ENCODE measurements at places on chromosomes 5 and 9. TPM values are rescaled to one million over a fixed set of nuclear protein-coding genes. Genes with fewer than 3 reads are reported as not detected.
A peak's percentile ranks its signal among the peaks of the same experiment; 100 is the strongest.

Gene CARD6
- total RNA-seq: 0.26 TPM

Gene NNT
- total RNA-seq: 44.8 TPM

DNA sequence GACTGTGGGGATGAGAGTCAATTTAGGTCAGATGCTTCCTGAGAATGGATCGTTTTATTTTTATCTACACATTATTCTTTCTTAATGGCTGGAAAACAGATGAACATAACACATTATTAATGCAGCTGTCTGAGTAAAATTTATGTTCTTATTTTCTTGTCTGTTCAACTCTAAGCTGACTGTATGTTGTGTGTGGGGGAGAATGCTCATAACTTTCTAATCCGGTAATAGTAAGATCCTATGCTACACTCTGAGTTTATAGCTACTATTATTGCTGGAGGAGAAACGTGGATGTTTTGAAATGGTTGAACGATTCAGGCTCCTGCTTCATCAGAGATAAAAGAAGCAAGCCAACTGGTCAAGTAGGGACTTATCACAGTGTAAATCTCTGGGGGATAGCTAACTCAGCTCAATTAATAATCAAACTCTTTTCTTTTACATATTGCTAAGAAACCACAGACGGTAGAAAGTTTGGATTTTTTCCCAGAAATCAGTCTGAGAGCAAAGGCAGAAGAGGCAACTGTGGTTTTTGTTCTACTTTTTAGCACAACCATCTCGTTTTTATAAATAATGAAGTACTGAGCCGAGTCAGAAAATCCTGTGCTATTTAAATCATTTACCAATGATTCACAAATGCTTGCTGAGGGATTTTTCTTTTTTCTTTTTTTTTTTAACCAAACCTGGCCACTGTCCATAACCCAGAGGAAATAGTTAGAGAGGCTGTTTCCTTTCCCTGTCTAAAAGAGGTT, 265.0 kb upstream of the FAM174A start:
- no peak for DNase-seq

Gene ARSI
- 0.65 TPM for total RNA-seq

DNA sequence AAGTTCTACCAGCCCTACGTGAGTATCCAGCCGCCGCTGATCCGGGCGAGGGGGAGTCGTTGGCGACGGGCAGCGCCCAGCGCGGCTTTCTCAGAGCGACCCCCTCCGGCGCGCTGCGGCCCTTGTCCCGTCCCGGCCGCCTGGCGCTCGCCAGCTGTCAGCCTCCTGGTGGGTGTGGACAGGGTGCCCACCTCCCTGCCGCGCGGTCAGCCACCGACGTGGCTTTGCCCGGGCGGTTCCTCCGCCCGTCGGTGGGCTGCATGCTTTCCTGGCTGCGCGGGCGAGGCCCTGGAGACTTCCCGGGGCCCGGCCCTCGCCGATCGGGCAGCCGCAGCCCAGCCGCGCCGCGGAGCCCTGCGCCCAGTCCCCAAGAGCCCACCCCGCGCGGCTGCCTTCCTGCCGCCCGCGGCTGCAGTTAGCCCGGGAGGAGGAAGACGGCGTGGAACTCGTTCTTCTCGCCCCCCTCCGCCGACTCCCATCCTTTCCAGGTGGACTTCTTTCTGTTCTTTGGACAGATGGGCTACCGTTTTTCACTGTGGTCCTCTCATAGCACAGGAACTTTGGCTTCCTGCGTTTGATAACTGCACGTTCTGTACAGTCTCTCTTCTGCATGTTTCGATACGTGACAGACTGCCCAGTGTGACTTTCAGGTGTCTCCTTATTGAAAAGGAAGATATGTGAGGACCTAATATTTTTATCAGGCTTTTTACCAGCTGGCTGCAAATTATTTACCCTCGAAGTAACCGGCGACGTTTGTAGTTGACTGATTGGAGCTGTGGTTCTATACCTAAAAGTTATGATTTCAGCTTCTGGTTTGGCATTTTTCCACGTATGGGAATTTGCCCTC, 577 bp downstream of the AP3S1 start:
- peak; percentile 84 for DNase-seq

DNA sequence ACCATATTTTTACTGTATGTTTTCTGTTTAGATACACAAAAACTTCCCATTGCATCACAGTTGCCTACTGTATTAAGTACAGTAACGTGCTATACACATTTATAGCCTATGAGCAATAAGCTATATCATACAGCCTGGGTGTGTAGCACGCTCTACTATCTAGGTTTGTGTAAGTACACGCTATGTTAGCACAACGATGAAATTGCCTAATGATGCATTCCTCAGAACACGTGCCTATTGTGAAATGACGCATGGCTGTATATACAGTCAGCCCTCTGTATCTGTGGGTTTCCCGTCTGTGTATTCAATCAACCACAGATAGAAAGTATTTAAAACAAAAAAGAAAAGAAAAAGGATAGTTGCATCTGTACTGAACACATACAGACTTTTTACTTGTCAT, 64.2 kb downstream of the SGCD start:
- DNase-seq: peak; percentile 45

GRCh38 chr9:116094846-116095245, 58.7 kb upstream of the PAPPA start:
- no peak for DNase-seq

GRCh38 chr5:89267788-89268187, 384.8 kb upstream of the MEF2C start:
- no peak for DNase-seq

DNA sequence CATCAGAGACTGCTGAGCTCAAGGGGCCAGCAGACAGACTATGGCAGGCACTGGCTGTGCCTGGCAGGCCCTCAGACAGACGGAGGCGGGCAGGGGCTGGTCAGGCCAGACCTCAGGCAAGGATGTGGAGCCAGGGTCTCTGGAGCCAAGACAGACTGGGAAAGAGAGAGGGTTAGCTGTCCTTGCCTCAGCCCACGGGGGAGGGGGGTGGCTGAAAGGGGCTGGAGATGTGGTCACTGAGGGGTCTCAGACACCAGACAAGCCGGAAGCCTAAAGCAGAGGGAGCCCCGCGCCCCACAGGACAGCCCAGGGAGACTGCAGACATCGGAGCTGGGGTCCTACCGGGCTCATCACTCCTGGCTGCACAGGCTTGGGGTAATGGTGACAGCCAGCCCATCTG, 141.2 kb upstream of the FOXD4L5 start:
- DNase-seq: no peak

DNA sequence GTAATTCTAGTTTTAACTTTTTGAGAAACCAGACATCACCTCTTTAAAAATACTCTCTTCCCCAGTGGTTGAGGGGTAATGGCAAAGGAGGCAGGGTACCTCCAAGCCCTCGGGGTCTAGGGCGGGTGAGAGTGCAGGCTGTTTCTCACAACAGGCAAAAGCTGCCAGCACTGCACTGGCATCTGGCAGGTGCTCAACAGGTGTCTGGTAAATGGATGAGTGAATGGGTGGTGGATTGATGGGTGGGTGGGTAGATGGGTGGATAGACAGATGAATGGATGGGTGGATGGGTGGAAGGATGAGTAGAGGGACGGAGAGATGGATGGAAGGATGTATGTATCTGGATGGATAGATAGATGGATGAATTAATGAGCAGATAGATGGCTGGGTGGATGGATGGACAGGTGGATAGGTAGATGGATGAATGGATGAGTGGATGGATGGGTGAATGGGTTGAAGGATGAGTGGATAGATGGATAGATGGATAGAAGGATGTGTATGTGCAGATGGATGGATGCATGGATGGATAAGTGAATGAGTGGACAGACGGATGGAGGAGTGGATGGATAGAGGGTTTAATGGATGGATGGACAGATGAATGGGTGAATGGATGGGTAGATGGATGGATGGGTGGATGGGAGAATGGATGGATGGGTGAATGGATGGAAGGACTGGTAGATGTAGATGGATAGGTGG, 84.6 kb downstream of the COL5A1 start:
- DNase-seq: no peak

DNA sequence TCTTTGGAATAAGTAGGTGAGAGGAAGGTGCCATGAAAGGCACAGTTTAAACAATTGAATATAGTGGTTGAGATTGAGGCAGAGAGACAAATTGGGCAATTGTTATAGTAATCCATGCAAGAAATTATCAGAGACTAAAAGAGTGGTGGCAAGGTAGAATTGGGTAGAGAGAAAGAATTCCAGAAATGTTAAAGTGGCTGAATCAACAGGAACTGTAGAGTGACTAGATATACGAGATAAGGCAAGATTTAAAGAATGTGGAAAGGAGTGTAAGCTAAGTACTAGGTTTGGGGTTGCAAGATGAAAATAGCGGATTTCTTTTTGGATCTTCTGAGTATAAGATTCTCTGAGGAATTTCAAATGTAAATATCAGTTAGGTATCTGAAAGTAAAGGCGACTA, 285.2 kb downstream of the DMRTA1 start:
- no peak for DNase-seq

DNA sequence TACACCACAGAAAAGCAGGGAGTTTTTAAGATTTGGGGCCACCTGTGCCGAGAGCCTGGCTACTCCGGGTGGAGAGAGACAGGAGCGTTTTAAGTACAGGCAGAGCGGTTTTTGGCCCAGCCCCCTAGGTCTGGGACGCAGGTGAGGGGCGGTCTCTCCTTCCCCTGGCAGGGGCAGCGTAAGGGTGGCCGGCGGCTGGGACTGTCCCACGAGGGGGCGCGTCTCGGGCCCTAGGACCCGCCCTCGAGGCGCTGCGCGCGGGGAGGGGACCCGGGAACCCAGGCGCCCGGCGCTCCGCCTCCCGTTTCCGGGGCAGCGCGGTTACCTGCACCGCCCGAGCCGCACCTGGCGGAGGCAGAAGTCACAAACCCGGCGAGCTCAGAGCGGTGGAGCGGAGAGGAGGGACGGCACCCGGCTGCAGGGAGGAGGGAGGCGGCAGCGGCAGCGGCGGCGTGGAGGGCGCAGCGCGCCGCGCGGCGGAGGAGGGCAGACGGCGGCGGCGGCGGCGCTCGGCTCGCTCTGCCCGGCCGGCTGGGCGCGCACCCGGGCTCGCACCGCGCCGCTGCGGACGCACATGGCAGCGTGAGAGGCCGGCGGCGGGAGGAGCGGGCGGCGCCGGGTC, at the start of gene WWC1:
Gene WWC1 (plus strand): TSS at position 304 of the 622 bp plus-strand sequence. CDS start 508 bp downstream, outside the sequence.
- DNase-seq: peak; percentile 96

GRCh38 chr9:85258823-85259370, 482.9 kb downstream of the AGTPBP1 start:
- DNase-seq: peak; percentile 45

- DNase-seq: no peak
Observed at GRCh38 chr5:161572914-161573313, 26.4 kb upstream of the GABRB2 start.

Gene COL27A1
- total RNA-seq: 31.1 TPM

Gene SHISAL2B
- not detected for total RNA-seq

DNA sequence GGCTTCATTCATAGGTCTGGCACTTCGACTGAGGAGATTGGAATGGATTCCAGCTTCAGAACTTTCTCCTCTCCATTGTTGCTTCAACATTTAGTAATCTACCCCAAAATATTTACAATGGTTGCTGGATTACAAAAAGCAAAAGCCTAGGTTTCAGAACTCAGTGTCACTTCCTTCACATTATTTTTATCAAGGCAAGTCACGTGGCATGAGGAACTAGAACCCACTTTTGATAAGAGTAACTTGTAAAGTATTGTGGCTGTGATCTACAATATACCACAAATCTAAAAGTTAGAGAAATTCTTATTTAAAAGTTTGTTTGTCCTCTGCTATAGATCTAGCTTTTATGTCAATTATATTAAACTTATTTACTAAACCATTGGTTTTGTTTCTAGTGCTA, 39.7 kb upstream of the ANKDD1B start:
- DNase-seq: no peak

Gene ANKRD18B
- 2.2 TPM for total RNA-seq

GRCh38 chr9:6564360-6564759, 81.2 kb downstream of the GLDC start:
- no peak for DNase-seq

Gene ENTPD2
- 3.4 TPM for total RNA-seq

Gene ST6GALNAC4
- 12.1 TPM for total RNA-seq

Gene SREK1IP1
- 21.9 TPM for total RNA-seq

GRCh38 chr5:89105836-89106235, 222.9 kb upstream of the MEF2C start:
- DNase-seq: no peak

DNA sequence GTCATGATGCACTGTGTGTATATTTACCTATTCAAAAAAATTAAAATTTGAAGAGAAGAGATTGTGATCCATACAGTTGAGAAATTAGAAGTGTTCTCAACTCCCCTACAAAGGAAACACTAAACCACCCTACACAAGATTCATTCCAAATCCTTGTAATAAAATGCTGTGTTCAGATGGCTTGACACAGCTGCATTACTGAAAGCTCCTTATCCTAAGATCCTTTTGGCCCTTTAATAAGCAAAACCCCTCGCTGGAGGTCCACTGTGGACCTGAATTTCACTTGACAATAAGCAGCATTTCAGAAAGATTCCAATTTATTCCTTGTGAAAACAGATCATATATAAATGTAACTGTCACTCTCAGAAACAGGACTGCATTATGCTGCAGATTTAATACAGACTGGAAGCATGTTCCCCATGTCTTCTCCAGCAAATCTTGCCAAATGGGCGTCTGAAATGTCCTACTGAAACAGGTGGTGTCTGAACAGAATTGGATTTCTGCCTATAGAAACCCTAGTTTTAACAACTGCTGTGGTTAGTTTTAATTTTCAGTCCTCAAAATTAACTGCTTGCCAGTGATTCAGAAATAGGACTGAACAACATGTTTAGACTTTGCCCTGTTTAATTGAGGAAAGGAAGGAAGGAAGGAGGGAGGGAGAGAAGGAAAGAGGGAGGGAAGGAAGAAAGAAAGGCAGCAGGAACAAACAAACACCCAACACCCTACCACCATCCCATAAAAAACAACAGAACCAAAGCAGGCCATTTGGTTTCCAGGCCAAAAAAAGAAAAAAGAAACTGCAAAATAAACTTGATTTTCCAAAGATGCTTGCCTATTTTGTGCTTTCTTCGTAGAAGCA, 179.6 kb downstream of the MLLT3 start:
- DNase-seq: no peak

- no peak for DNase-seq
Observed at GRCh38 chr9:105401651-105402050, 46.2 kb upstream of the FSD1L start.

Gene TMEM215
- not detected for total RNA-seq

- DNase-seq: peak; percentile 59
Observed at GRCh38 chr5:142888469-142889085, 118.4 kb downstream of the ARHGAP26 start.

Gene SPATA31A3
- not detected for total RNA-seq

Gene DTWD2
- total RNA-seq: 5.6 TPM

- DNase-seq: peak; percentile 65
Observed at GRCh38 chr9:34437006-34437925, 21.1 kb downstream of the FAM219A start.

Gene DMRT3
- total RNA-seq: not detected

- no peak for DNase-seq
Observed at GRCh38 chr5:20353499-20353898, 365.5 kb upstream of the CDH18 start.

- no peak for DNase-seq
Observed at GRCh38 chr5:72654231-72654630, 147.0 kb upstream of the ZNF366 start.

GRCh38 chr9:81693671-81694378, 4.5 kb upstream of the TLE1 start:
- no peak for DNase-seq
